IPS DF 6.9 (cell line): ENCODE measurements at places on chromosomes 12 and 14.

DNA sequence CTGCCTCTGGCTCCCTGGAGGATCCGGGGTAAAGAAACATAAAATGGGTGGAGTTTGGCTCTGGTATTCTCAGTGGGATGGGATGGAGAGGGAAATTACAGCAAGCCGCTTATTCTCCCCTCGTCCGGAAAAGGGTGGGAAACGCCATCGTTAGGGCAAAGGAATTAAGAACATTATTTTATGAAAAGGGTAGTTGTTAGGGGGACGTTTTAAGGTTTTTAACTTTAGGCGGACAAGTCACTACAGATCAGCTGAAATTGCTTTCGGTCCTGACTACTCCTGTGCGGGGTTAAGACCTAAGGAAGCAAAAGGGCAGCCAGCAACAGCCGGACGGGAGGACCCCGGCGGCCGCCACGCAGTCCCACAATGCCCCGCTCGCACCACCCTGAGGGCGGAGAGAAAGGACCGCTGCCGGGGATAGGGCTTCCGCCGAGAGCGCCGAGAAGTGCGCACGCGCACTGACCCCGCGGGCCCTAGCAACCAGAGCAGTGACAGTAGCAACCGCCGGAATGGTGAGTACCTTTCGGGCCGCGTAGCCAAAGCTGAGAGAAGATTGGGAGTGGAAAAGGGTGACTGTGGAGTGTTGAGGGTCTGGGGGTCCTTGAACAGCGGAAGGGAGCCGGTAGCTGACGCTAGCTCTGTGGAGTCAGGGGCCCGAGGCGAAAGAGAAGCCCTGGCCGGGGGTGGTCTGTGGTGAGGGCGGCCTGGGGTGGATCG lies at the start of gene DNAL1:
Gene DNAL1 (plus strand): TSS at position 456 of the 717 bp plus-strand sequence. CDS start 54 bp downstream, at position 510.
- peak; percentile 79 for DNase-seq

GRCh38 chr14:102949062-102949800 lies 26.8 kb downstream of the AMN start:
- no peak for DNase-seq

- DNase-seq: no peak
These were observed 441.0 kb downstream of the FUT8 start for GRCh38 chr14:65853407-65853955.

DNA sequence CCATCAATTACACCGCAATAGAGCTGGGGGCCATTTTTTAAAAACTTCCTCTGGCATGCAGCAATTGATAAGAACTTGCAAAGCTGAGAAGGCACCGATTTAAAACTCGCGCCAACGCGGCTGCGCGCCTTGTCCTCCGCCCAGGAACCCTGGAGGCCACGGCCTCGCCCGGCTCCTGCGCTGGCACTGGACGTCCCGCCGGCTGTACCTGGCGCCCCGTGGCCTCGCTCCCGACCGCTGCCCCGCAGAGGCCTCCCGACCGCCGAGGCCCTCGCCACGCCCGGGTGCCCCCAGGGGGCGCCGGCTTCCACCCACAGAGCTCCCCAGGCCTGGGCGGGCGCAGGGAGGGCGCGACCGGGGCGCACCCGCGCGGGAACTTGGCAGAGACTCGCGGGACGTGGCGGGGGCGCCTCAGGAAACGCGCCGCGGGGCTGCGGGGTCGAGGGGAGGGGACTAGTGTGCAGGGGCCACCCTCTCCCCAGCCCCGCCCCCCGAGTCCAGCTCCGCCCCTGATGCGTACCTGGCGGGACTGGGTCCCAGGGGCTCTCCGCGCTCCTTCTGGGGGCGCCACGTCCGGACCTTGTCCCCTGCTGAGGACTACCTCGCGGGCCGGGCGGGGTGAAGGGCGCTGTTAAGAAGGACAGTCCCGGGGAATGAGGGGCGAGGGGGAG lies 65.7 kb downstream of the TNFAIP2 start:
- DNase-seq: no peak

GRCh38 chr14:102544747-102545460 lies 35.3 kb upstream of the ANKRD9 start:
- no peak for DNase-seq

GRCh38 chr12:19025582-19025981 lies 104.0 kb upstream of the PLEKHA5 start:
- no peak for DNase-seq

- DNase-seq: no peak
These were observed 141.6 kb upstream of the CPSF6 start for GRCh38 chr12:69097619-69098368.

DNA sequence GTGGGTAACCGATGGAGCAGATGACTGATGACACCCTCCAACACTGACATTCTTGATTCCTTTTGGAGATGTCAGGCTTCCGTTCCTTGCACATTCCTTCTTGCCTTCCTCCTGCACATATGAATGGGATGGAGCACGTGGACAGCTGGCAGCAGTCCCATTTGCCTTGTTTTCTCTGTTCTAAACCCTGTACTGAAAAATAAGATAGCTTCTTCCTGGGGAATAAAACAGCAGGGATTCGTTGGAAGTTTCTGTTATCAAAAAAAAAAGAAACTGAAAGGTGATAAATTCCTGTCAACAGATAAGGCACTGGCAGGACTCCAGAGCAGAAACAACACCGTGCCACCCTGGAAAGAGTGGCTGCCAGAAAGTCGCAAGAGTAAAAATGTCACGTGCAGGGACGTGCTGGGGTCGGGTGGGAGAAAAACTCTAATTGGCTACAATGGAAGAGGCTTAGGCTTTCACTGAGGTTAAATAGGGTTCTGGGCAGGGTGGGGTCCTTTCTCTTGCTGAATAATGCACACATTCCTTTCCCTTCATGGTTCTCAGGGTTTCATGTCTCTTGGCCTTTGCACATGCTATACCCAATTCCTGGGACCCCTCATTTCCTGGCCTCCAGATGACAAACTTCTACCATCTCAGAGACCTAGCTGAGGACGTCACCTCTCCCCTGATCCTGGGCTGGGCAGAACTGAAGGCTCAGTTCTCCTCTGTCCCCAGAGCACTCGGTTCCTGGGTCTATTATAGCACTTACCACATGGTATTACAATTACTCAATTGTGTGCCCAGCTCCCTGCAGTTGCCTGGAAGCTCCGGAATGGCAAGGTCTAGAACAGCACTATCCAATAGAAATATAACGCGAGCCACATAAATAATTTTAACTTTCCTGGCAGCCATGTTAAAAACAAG lies 7.0 kb upstream of the NUAK1 start:
- no peak for DNase-seq

DNA sequence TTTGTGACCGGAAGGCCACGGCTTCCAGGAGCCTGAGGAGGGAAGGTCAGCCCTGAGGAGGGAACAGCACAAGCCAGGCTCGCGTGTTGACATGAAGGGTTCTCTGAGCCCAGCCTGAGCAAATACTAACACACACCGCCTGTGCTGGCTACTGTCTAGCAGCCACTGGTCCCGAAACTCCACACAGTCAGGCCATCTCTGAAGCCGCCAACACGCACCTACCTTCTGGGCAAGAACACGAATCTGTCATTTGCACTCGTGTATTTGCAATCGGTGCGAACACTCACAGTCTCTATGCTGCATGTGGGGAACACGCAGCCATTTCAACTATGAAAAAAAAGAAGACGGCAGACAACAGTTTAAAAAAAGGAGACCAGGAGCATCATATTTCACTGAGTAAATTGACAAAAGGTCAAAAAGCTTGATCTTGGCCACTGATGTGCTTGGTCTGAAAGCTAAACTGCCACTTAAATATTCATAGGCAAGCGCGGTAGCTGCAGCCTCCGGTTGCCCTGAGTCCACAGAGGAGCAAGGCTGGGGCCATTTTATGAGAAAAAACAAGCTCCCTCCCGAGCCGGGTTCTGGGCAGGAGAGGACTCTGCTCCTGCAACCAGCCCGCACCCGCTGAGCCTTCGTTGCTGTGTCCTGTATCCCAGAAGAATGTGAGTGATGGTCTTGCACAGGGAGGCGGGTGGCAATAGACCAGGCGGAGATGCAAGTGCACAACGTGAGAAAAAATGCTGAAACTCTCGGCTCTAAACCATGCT lies 57.8 kb downstream of the RIMBP2 start:
- DNase-seq: no peak

GRCh38 chr14:76727384-76727783 lies 33.9 kb upstream of the VASH1 start:
- DNase-seq: no peak

GRCh38 chr12:69984241-69984640 lies 159.2 kb downstream of the MYRFL start:
- no peak for DNase-seq

DNA sequence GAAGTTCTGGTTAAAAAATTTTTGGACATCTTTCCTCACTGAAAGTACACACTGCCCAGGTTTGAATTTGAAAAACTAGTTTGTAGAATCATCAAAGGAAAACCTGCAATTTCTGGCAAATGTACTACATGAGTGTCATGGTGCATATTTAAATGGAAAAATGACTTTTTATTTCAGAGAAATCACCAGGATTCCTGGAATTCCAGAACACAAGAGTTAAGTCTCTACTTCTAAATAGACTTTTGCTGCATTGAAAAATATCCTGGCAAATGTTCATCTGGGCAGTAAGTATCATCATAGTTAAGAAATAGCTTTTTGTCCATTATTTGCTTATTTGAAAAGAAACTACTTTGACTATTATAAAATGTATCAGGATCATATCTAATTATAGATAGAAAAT lies 275.1 kb downstream of the PRKD1 start:
- DNase-seq: no peak

GRCh38 chr14:98602983-98603382 lies 669.0 kb downstream of the BCL11B start:
- DNase-seq: no peak

- DNase-seq: no peak
These were observed 37.3 kb upstream of the RCOR1 start for GRCh38 chr14:102554821-102555819.

GRCh38 chr14:42391146-42391834 lies 784.6 kb downstream of the LRFN5 start:
- DNase-seq: no peak

GRCh38 chr14:54737132-54737711 lies 165.4 kb downstream of the GCH1 start:
- no peak for DNase-seq

DNA sequence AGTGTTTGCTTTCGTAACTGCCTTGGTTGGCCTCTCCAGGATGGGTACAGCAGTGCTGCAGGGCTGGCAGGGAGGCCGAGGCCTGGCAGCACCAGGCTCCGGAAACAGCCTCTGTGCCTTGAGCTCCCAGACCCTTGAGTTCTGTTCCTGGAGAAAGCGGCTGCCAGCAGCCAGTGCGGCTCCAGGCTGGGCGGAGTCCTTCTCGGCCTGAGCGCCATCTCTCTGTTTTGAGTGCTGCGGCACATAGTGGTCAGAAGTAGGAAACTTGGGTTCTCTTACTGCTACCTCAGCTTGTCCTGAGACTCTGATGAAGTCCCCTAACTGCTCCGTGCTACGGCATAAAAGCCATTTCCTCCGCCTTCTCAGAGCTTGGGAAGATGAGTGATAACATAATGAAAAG lies 65.9 kb downstream of the KCNA1 start:
- no peak for DNase-seq

DNA sequence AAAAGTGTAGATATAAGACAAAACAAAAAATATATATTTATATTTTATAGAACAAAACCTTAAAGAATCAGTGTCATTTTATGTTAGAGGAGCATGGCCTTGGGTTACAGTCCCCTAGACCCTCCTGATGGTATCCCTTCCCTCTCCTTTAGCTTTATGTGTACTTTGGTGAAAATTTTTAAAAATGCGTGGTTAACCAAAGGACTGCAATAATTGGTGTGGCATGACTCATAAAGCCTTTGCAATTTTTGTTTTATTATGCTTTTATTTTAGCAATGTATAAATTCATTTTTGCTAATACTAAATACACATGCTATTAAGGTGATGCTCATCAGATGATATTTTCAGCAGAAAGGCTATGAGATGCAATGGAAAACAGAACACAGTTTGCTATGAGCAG lies 264.4 kb downstream of the SYT1 start:
- DNase-seq: no peak

DNA sequence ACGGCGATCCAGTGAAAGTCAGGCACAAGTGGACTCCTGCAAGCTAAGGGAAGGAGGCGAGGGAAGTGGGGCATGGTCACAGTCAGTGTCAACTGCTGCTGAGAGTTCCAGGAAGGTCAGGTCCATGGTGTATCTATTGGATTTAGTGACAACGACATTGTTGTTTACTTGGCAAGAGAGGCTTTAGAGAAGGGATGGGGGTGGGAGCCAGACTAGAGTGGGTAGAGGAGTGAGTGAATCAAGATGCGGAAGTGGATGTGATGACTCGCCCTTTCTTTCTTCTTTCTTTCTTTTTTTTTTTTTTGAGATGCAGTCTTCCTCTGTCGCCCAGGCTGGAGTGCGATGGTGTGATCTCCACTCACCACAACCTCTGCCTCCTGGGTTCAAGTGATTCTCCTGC lies 12.5 kb downstream of the P2RX7 start:
- DNase-seq: no peak

GRCh38 chr14:27890259-27890658 lies 876.3 kb upstream of the FOXG1 start:
- DNase-seq: no peak

DNA sequence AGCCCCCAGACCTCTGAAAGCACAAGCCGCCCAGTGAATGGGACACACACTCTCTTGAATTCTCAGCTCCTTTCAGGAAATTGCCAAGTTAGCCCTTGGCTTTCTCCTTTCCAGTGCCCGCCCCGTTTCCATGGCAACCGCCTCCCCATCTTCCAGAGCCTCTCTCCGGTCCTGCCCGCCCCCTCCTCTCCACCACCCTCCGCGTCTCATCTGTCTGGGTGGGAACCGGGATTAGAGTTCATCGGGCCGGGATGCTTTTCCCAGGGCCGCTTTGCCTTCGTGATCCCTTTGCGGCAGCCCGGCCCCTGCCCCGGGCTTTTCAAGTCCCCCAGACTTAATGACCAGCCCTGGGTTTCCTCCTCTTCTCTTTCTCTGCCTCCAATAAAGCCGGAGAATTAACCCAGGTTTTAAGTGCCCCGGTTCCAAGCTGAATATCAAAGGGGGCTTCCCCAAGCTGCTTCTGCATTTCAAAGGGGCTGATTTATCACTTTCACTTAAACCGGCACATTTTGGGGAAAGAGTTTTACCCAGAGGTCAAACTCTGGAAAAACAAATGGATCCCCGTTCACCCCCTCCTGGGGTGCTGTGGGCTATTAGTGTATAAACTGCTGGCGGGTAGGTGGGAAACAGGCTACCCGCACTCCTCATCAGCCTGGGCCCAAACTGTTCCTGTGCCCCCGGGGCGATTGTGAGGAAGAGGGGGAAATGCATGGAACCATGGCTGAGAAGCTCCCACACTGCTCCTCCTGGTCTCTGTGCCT lies 101.7 kb downstream of the ZFP36L1 start:
- DNase-seq: no peak

- no peak for DNase-seq
These were observed 190.7 kb upstream of the PPFIA2 start for GRCh38 chr12:81949841-81950308.
